ENCODE measurements at places on chromosomes 11 and 22. TPM values are rescaled to one million over a fixed set of nuclear protein-coding genes. Genes with fewer than 3 reads are reported as not detected.

DNA sequence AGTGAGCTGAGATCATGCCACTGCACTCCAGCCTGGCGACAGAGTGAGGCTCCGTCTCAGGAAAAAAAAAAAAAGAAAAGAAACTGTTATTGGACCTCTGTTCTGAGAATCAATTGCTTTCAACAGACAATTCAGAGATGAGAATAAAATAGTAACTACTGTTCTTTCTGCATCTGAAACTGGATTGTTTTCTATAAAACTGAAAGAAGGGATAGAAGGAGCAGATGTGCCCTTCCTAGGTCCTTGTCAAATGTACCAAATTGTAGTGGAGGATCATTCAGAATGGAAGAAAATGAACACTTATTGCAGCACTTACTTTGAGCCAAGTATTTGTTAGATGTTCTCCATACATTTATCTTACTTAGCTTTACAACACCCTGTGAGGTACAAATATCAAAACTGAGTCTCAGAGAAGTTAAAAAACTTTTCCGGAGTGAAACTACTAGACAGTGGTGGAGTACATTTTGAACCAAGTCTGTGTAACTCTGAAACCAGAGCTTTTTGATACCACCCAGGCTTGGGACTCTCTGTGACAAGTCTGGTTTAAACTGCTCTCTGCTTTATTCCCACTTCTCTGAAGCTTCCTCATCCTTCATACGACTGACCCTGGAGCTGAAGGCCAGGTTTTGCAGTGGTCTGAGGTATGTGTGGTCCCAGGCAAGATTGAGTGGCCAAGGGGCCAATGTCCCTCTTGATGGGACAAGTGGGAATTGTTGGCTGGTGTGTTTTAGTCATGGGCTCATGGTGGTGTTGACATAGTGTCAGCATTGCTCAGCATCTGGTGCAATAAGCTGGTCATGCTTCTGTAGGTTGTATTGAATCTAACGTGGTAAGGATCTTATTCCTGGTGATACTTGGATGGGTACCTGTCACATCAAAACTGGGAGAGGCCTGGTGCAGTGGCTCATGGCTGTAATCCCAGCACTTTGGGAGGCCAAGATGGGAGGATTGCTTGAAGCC is 48.2 kb upstream of the CCDC134 start:
- DNase-seq = no peak

The MUC15 gene
- total RNA-seq = not detected

The FAM181B gene
- 0.35 TPM for total RNA-seq

The SMIM35 gene
- not detected for total RNA-seq

GRCh38 chr11:125429174-125429707 is 66.8 kb downstream of the FEZ1 start:
- DNase-seq = no peak

DNA sequence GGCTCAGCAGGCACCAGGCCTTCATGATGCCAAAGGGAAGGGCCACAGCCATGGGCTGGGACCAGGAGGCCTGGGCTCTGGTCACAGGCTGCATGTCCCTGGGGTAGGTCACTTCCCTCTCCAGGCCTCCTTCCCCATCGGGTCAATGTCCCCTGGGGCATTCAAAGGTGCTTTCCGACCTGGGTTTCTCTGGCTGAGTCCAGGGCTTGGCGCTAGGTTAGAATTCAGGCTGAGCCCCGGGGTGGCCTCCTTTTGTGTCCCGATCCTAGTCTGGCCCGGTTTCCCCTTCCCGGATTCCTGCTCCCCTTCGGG is 12.2 kb downstream of the MAFF start:
- no peak for DNase-seq

- no peak for DNase-seq
These were observed 54.4 kb downstream of the FCHSD2 start for GRCh38 chr11:73087730-73088129.

DNA sequence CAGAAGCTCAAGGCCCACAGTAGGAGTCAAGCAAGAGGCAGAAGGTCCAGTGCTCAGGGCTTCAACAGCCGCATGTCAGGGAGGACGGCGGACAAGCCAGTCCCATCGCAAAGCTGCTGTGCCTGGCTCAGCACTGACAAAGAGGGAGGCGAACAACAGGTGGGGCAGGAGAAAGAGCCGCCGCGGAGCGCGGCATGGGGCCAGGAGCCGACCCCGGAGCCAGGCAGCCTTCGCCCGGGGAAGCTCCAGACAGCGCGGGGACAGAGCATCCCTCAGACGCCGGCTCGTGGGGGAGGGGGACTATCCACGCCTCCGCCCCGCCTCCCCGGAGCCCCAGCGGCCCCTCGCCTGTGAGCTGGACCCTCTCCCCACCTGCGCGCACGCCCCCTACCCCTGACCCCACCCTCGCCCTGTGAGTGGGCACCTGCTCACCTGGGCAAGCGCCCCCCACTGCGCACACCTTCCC is 369 bp downstream of the DHCR7 start:
- DNase-seq = no peak

The TMEM121B gene
- total RNA-seq = 0.48 TPM

The LMO1 gene
- total RNA-seq = not detected

DNA sequence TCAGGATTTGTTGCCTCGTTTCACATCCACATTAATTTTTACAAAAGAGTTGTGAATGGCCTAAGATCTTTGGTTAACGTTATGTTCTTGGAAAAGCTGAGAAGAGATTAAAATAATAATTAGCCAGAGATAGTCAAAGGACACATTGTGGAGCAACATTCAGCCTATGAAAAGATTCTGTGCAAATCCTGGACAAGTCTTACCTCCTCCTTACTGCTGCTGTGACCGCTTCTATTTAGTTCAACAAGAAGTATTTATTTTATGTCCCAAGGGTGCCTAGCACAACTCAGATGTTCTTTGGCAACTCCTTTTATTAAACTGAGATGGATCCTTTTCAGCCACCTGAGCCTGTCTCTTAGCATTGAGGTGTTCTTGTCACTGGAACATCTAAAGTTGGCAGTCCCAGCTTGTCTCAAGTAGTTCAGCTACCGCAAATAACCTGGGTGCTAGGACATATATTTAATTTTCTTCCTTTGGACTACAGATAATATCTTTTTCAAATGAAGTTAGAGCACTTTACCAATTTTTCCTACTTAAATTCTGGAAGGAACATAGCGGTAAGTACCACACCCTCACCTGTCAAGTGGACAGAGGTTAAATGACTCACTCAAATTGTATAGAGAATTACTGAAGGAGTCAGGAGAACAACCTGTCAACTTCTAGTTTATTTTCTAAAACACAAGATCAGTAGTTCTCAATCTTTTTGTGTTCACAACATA is 80.5 kb upstream of the CHRM4 start:
- no peak for DNase-seq

GRCh38 chr11:30015725-30016412 is 961 bp downstream of the KCNA4 start:
- no peak for DNase-seq

DNA sequence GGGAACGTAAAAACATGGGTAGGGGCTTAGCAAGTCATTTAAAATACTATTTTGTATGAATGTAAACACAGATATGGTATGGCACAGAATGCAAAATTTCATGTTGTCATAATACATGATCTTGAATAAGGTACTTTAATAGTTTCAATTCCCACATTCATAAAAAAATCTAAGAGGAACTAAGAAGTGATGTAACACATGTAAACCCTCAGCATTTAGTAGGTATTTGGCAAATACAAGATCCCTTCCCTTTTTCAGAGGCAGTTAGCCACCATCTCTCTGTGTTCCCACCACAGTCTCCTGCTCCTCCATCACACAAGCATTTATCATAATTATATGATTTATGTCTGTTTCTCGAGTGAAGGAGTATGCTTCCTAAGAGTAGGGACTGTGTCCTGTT is 251.8 kb downstream of the TENM4 start:
- DNase-seq = no peak

- no peak for DNase-seq
These were observed 1.9 kb downstream of the C11orf71 start for GRCh38 chr11:114398303-114398920.

The PRODH gene
- total RNA-seq = 11.2 TPM

DNA sequence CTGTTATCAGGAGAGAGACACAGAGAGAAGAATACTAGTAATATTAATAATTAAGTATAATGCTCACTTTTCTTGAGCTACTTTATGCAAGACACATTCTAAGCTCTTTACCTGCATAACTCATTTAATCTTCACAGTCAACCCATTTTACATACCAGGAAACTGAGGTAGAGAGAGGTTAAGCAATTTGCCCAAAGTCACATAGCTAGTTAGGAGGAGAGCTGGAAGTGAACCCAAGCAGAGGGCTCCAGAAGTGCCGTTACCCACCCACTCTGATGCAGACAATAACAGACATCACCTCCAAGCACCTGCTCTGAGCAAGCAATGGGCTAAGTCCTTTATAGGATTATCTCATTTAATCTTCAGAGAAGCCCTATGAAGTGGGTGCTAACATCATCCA is 24.8 kb downstream of the MICAL2 start:
- no peak for DNase-seq

GRCh38 chr11:65615950-65616574 is 486 bp downstream of the PCNX3 start:
- no peak for DNase-seq

DNA sequence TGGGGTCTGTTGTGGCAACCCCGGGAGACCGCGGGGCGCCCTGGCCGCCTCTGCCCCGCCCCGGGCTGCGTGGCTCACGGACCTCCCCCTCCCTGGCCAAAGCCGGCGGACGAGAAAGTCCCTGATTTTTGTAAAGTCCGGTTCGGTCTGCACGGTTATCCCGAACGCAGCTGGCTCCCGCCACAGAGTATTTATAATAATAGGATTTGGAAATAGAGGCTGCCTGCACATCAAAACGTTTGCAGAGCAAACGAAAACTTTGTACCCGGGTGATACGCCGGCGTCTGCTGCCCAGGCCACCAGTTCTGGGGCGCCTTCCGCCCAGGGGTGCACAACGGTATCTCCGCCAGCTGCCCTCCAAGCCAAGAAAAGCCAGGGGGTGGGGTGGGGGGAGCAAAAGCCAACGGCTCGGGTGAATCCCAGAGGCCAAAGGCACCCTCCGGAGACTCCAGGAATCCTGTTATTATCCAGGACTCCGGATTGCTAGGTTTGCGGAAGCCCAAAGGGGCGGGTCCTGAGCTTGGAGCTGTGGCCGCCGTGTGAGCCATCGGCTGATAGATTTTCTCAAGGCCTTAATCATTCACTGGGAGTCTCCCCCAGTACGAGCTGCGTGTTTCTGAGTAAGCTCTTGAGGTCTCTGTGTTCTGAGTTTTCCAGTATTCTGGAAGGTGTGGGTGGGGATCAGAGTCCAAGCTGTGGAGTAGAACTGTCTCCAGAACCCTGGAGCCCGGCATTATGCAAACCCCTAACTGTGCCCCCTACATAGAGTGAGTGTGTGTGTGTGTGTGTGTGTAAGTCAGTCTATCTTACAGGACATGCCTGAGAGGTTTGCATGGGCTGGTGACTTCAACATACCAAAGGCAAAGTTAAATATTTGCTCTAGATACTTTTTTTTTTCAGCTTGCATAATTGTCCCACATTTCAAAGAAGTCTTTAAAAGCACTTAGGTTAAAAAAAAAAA is 673 bp upstream of the SHANK2 start:
- DNase-seq = no peak

The UBASH3B gene
- 40.9 TPM for total RNA-seq

The RHOD gene
- 9.4 TPM for total RNA-seq

- no peak for DNase-seq
These were observed 15.2 kb downstream of the CCDC157 start for GRCh38 chr22:30371981-30372380.

DNA sequence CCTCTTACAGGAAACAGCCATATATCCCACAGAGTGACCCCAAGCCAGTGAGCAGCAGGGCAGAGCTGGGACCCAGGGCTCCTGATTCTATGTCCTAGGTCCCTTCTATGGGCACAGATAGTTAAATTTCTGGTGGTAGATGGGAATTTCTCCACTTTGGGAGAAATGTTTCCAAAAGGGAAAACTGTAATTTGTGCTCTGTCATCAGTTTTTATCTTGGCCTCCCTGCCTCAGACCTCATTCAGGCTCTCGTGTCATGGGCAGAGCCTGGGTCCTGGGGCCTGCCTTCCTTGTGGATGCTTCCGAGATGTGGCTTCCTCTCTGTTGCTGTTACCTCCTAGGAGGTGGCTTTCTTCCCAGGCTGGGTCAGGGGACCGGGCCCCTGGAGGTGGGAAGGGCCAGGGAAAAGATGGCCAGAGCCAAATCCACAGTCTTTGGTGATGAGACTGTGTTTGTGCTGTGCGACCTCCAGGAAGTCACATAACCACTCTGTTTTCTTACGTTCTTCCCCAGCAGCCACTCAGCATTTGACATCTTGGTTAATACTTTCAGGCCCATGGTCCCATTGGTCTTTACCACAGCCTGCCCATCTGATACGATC is 8.6 kb downstream of the LRRC32 start:
- DNase-seq = no peak

DNA sequence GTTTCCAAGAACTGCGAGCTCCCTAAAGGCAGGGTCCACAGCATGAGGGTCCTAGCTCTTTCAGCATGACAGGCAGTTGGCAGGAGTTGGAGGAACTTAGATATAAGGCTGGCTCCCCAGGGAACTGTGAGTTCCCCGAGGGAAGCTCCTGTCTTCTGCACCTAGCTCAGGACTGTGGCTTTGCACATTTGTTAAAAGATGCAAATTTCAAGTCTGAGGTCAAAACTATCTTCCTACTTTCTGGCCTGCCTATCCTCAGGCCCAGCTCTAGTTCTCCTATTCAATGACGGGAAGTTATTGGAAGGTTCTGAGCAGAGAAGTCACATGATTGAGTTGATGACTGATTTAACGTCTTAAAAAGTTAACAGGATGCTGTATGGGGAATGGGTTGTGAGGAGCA is 11.7 kb upstream of the UCP3 start:
- DNase-seq = no peak

The OR5W2 gene
- total RNA-seq = not detected

The APOA5 gene
- total RNA-seq = not detected

DNA sequence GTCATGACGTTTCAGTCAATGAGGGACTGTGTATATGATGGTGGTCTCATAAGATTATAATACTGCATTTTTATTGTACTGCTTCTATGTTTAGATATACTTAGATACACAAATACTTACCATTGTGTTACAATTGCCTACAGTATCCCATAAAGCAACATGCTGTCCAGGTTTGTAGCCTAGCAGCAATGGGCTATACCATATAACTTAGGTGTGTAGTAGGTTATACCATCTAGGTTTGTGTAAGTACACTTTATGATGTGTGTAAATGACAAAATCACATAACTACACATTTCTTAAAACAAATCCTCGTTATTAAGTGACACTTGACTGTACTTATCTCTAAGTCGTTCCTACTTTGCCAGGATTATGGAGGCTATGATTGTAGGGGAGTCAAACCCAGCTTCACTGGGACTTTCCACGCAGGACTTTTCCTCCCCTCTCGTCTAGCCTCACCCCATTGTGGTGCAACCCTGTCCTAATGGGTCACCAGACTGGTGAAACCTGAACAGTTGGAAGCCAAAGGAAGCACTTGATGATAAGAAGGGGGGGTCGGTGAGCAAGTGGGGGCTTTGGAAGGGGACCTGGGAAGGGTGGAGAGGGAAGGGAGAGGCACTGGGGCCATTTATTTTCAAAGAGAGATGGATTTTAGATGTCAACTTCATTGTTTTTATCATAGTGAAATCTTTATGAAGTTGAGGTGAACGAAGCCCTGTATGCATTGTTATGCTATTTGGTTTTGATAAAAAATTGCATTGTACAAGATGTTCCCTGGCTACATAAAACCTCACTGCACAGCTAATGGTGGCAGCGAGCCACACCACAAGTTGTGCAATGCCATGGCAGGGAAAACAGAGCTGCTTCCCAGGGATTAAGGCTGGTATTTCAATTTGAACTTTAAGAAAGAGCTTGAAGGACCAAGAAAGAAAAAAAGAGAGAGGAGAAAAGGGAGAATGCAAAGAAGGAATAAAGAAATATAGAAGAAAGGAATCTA is 129.1 kb downstream of the EHF start:
- no peak for DNase-seq

The PGA5 gene
- not detected for total RNA-seq

Data from osteocyte (in vitro differentiated cells).